Activated CD4-positive, alpha-beta T cell treated with anti-CD3 and anti-CD28 coated beads, Interleukin-2, Interleukin-6, amounts not matched to agents 100 ng/mL and 50 ng/mL, durations not matched to agents 16 hours and 8 hours (primary cell): ENCODE measurements at places on chromosomes 7 and 10.
A peak's percentile ranks its signal among the peaks of the same experiment; 100 is the strongest.

- DNase-seq, result no peak
These were observed 11.0 kb upstream of the NDUFB2 start for GRCh38 chr7:140685407-140686087.

DNA sequence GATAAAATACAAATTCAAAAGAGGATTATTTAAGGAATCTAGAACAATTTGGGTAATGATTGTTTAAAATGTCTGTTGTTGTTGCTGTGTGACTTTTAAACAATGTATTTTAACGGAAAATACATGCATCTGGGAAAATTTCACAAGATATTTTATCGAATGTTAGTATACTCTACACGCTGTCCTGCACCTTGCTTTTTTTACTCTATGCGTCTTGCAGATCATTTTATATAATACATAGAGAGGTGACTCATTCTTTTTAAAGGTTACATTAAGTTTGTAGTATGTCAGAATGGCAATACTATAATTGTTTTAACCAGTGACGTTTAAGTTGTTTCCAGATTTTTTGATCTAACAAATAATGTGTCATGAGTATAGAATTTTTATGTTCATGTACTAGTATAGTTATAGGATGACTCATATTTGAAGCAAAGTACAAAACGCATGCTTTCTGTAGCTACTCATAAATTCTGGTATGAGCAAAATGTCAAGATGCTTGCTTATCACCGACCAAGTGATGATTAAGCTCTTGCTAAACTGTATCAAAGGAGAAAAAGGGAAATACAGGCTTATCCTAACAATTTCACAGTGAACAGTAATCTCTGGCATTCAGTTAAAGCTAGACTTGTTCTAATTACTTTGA lies 4.9 kb downstream of the DKK1 start:
- DNase-seq, result no peak

- peak; percentile 28 for DNase-seq
These were observed 81.3 kb downstream of the VWDE start for GRCh38 chr7:12322284-12322902.

- peak; percentile 30 for DNase-seq
These were observed 292.9 kb downstream of the LHFPL3 start for GRCh38 chr7:104621321-104621720.

DNA sequence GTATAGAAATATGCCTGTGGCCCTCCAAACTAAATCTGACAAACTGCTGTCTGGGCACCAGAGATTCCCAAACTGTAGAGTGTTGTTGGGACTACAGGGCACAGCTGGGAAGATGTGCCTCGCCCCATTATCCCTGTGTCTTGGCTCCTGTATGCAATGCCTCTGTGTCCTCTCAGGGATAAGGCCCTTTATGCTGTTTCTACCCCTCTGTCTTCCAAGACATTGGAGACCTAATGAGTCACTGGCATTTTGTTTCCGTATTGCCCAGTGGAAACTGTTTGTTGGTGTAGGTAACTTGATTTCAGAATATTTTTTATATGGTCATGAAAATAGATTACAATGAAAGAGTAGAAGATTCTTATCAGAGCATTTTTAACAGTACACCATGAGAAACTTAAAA lies 183.2 kb downstream of the GLI3 start:
- DNase-seq, result no peak

- DNase-seq, result no peak
These were observed 117.4 kb downstream of the IPMK start for GRCh38 chr10:58150290-58150689.

- DNase-seq, result no peak
These were observed 99.6 kb downstream of the DNAH11 start for GRCh38 chr7:21642422-21642821.

DNA sequence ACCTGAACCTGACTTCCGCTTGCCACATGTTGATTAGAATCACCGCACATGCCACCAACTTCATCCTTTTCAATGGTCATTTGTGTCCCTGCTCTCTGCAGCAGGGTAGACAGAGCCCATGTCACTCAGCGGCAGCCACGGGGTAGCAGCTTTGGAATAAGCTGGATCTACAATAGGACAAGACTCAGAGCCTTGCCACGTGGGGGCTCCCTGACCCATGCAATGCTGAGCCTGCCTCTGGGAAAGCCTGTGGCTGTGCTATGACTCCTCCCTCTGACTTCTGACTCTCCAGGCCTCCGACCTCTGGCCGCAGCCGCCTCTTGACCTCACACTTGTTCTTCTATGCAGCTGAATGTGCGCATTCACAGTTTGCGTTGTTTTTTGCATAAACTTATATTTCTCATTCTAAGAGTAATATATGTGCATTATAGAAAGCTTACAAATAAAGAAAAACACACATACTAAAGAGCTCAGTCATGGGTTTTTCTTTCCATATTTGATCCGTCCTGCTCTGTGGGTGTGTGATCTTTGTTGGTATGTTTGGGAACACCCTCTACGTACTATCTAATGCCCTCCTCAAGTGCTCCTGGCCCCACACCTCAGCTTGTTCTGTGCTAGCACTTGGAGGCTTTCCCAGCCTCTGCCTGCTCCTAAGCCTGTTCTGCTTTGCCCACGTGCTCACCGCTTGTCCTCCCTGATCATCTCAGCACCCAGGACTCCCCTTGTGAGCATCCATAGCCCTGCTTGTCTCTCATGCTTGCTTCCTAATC lies 198.0 kb upstream of the MKI67 start:
- peak; percentile 2 for DNase-seq

DNA sequence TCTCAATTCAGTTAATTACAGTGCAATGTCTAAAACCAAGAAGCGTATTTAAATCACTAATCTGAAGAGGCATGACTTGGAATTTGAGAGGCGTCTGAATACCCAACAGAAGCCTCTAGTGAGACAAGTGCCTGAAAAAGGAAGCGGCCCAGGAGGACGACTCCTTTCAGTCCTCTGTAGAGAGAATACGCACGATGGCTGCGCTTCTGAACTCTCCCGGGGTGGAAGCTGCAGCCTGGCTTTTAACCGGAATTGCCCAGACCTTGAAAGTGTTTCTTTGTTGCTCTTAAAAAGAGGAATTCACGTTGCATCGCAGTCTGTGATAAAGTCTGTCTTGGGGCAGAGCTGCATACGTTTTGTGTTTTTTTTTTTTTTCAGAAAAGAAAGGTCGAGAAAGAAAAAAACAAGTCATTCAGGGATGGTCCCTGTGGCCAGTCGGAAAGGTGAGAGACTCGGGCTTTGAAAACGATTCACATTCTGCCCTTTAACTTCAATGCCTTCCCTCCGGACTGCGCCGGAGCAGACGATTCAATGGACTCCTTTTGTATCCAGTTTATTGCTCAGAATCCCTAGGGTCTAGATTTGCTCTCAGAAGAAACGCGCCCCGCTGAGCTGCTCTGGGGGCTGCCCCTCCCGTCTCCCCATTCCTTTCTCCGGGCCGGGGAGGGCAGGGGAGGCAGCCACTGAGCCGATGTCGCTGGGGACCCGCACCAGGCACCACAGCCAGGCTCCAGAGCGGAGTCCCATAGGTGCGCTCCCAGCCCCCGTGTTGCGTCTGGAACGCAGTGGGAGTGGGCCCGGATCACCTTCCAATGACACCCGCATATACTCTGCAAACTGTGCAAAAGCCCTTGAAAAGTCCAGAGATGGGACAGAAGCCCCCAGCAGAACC lies 994 bp upstream of the PTF1A start:
- DNase-seq, result no peak

GRCh38 chr7:132152131-132152889 lies 424.0 kb downstream of the PLXNA4 start:
- DNase-seq, result no peak

DNA sequence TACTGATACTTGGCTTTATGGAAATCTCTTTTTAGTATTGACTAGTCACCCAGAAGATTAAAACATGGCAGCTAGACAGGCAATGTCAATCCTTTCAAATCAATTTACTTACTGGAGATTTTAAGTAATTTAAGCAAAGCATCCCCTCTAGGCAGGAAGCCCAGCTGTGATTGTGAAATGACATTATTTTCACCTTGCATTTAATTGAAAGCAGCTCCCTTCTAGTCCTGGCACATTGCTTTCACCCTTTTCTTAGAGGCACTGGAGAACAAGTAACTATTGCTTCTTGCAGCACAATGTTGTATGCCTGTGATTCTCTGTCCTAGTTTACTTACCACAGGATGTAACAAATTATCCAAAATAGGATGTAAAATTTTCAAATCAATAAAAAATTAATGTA lies 13.3 kb downstream of the ST7 start:
- no peak for DNase-seq

DNA sequence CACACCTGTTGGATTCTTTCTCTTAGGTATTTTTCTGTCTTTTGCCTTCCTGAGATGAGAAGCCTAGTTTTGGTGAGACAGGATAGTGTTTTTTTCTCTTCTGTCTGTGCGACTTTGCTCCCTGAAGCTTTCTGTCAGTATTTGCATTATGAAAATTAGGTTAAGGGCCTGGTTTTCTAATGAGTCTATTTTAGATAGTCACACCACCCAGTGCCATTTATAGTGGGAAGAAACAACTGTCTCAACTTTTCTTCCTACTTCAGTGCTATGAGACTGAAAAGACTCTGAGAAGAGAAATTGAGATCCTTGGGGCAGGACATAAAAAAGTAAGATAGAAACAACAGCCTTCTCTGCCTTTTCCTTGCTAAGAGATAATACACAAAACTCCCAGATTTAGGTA lies 53.6 kb downstream of the MINPP1 start:
- no peak for DNase-seq

GRCh38 chr10:92239600-92240288 lies 51.1 kb downstream of the CPEB3 start:
- peak; percentile 35 for DNase-seq

DNA sequence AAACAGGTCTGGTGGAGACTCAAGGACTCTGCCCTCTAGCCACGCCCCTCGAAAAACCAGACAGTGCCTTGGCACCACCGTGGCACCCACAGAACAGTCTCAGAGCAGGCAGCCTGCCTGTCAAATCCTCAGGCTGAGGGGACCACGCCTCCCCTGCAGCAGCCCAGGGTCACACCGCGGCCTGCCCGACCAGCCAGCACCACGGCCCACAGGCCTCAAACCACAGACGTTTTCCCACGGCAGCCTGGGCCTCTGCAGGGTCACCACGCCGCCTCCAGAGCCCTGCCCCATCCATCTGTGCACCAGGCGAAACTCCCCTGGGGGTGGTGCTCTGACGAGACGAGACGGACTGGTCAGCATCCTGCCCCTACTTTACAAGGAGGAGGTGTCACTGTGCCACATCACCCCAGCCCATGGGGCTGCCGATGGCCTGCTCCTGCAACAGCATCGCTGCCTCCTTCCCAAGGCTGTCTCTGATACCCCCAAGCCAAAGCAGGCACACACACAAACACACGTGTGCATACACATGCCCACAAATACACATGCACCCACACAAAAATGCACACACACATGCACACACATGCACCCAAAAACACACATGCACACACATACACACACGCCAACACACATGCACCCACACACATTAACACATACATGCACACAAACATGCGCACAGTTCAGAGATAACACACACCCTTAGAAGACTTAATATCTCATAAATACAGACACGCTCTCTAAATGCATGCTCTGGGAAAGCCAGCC lies 24.6 kb downstream of the PAPOLB start:
- no peak for DNase-seq

DNA sequence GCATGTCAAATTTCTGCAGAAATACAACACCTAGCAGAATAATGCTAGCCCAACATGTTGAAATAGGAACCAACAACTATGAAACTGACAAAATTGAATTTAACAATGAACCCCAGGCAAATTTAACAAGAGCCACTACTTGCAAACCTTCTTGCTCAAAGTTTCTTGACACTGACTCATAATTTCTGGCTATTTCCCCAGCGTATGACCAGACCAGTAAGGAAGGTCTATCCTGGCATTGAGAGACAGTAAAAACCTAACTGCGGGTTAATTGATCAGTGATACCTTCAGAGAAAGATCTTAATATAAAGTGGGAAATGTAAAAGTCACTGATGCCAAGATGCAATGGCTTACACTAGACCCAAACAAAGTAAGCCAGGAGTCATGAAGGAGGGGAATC lies 510.1 kb downstream of the ARL4A start:
- DNase-seq, result no peak
